Endothelial cell of umbilical vein (primary cell): ENCODE measurements at places on chromosomes 16 and 17.
A peak's percentile ranks its signal among the peaks of the same experiment; 100 is the strongest.

DNA sequence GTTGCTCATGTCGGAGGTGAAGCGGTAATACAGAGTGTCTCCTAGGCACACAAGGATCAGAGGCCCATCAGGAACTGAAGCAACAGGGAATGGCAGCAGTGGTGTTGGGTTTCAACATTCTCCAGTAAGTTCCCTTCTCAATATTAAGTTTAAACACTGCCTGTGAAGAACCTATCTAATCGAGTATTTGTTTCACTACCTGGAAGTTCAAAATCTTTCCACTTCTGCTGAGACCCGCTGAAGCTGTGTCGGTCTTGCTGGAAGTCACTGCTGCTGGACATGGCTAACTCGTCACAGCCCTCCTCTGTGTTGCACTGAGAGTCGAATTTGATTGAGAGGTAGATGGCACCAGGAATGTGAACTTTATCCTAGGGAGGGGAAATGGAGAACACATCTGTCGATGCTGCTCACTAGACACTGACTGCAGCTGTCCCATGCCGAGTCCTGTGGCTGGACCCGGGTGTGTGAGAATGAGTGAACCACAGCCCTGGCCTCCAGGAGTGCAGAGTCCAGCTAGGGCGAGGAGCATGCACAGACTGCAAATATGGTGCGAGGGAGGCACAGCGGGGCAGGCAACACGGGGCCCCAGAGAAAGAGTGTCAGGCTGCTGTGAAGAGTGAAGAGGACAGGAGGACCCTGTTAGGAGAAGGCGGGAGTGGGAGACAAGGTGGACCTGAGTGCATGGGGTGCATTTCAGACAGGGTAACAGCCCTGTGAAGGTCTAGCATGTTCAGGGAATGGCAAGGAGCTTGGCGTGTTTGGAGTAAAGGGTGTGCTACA, 50.1 kb upstream of the ATP2A3 start:
- H3K27me3 ChIP-seq, result no peaks in the 10 kb centered on the region
- no peak overlapping the region for H3K4me3 ChIP-seq
- no peaks in the 10 kb centered on the region for H3K4me1 ChIP-seq
- DNase-seq, result no peak
- H3K36me3 ChIP-seq, result peaks cover 58% of the 10 kb centered on the region

DNA sequence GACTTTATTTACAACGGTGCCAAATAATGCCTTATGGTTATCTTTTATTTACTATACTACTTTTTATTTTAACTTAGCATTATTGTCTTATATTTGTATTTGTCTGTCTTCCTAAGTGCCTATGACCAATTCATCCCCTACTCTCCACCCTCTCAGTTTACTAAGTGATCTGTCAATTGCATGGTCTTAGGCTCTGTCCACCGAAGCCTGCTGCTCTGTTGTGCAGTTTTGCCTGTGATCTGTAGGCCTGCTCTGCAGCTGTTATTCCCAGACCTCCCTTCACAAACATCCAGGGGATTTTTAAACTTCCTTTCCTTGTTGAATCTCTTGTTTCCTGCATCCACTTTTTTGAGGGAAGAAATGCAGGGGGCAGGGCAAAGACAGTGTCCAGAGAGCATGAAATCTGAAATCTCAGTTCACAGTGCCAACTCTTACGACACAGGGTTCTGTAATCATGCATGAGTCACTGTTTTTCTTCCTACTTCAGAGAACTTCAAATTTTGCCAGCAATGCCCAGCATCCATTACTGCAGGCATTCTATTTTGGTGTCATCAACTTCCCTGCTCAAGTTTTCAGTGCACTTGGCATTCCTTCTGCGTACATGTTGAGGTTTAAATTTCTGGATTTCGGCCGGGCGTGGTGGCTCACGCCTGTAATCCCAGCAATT, 11.4 kb downstream of the SLFN5 start:
- no peak overlapping the region for H3K4me3 ChIP-seq
- peaks cover 35% of the 10 kb centered on the region for H3K4me1 ChIP-seq
- DNase-seq, result peak; percentile 98
- no peaks in the 10 kb centered on the region for H3K36me3 ChIP-seq
- H3K27ac ChIP-seq, result peak overlapping the region; percentile 59

DNA sequence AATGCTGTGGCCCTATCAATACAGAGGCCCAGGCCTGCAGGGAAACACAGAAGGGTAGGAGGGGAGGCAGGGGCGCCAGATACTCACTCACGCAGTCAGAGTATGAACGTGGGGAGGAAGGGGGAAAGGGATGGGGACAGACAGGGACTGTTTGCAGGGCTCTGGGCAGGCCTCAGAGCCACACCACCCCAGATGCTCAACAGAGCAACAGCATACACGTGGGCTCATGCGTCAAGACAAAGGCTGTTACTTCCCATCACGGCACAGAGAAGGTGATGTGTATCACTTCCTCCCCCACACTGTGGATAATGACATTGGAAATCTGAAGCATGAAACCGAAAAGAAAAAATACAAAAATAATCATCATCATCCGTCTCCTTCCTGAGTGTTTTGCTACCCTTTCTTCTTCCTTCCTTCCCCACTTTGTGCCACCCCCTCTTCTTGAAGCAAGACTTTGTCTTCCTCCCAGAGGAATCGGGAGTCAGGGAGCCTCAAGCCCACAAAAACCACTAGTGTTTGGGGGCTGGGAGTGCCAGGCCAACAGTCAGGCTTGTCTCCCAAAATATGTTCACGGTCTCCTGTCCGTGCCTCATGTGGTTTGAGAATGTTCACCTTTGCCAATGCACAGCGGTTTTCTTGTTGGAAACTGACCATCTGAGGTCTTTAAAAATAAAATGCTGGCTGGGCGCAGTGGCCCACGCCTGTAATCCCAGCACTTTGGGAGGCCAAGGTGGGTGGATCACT, 20.1 kb downstream of the SLC39A11 start:
- H3K4me3 ChIP-seq, result no peak overlapping the region
- H3K27me3 ChIP-seq, result no peaks in the 10 kb centered on the region
- no peaks in the 10 kb centered on the region for H3K36me3 ChIP-seq
- H3K27ac ChIP-seq, result no peak overlapping the region
- no peaks in the 10 kb centered on the region for H3K4me1 ChIP-seq
- DNase-seq, result no peak

DNA sequence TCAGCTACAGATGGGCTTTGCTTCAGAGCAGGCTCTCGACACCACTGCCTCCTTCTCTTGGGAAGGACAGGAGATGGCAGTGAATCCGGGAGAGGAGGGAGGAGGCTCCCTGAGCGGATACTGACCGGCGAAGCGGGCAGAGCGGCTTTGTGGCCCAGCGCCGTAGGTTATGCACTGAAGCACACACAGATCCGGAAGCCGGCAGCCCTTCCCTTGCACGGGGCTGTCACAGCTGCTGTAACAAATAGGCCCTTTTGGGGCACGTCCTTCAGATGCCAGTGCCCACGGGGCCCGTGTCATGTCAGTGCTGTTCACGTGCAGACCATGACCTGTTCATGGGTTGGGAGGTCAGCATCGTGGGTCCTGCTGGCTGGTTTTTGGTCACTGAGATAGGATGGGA, 144.7 kb upstream of the CHMP6 start:
- H3K4me1 ChIP-seq, result peaks cover 3% of the 10 kb centered on the region
- H3K27ac ChIP-seq, result no peak overlapping the region
- no peak for DNase-seq
- no peak overlapping the region for H3K4me3 ChIP-seq
- H3K27me3 ChIP-seq, result no peaks in the 10 kb centered on the region
